K562 (cell line): ENCODE measurements at places on chromosomes 5 and 9. TPM values are rescaled to one million over a fixed set of nuclear protein-coding genes. Genes with fewer than 3 reads are reported as not detected.

DNA sequence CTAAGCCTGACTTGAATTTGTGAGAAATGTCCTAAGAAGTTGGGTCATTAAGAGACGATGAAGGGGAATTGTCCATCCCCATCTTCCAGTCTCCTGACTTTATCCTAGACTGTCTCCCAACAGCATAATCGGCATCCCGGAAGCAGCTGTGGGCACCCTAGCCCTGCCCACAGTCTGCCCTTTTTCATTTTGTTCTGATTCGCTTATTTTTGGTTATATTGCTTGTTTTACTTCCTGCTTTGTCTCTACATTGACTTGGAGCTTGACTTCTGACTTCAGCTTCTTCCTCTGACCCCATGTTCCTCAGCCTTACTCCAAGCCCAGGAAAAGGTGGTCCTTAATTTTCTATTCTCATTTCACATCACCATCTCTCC lies 41.8 kb downstream of the UGCG start:
- DNase-seq, result no peak

The G3BP1 gene
- 260 and 264 TPM in 2 replicates for total RNA-seq

The ATP6V0E1 gene
- total RNA-seq, result 94.1 and 95.9 TPM in 2 replicates

DNA sequence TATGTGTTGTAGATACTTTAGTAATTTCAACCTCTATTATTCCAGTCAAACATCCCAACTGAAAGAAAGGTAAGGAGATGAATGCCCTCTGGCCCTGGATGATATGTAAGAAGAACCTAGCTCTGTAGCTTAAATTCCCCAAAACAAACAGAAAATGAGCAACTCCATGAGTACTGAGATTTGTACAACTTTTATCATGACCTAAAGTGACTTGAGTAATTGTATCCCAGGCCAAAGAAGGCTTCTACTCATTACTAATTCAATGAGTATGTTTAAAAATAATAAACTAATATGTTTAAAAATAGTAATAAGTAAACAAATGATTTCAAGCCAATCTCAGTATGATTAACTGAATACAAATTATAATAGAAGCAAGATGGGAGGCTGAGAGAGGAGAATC lies 414.0 kb upstream of the ACTBL2 start:
- no peak for DNase-seq

The IRX1 gene
- not detected in 2 replicates for total RNA-seq

DNA sequence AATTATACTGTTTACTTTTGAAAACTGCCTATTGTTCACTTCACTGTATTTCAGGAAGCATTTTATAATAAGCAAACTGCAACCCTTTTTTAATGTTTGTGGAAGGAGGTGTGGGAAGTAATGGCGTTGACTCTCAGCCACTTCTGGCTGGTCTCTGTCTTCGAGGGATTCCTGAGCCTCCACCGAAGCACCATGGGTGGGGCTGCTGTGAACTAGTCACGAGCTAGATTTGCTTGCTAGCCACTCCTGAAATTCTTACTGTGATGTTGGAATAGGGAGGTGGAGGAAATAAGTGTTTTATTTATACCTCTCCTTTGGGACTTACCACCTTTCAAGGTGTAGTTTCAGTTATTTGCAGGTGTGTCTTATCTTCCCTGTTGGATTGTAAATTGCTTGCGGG lies 26.8 kb downstream of the PIP5K1B start:
- no peak for DNase-seq

The CDH12 gene
- total RNA-seq, result 0.89 and 1.4 TPM in 2 replicates

The LHFPL2 gene
- 6.6 TPM in 2 replicates for total RNA-seq

DNA sequence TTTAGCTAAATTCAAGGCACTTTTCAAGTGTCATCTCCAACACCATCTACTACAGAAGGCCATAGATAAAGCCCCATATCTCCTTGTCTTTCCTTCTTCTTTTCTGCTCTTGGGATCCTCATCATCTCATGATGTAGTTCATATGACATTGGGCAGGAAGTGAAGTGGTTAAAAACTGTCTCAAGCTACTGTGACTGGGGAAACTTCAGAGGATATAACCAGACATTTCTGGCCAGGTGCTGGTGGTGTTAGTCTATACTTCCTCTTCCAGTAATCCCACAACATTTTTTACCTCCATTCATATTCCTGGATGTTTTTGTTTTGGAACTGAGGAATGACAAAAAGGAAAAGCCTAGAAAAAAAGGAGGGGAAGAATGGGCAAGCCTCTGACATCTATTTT lies 188.7 kb downstream of the LURAP1L start:
- no peak for DNase-seq

GRCh38 chr9:4548811-4549725 lies 58.8 kb downstream of the SLC1A1 start:
- DNase-seq, result peak; percentile 5

DNA sequence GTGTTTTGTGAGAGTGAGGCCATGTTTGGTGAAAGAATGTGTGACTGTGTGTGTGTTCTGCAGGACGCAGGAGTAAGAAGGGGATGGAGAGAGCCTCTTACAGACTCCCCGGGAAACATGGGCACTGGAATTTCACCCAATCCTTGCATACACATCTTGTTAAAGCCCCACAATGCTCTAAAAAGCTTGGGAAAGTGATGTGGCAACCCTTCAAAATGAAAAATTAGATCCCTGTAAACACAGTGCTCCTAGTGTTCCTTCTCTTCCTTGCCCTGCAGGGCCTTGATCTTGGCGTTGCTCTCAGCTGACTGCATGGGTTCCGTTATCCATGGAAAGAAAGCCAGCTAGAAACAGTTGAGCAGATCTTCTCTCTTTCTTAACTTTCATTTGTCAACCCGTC lies 701.7 kb downstream of the SEMA5A start:
- no peak for DNase-seq

GRCh38 chr5:42876375-42876844 lies 64.7 kb upstream of the SELENOP start:
- peak; percentile 76 for DNase-seq

DNA sequence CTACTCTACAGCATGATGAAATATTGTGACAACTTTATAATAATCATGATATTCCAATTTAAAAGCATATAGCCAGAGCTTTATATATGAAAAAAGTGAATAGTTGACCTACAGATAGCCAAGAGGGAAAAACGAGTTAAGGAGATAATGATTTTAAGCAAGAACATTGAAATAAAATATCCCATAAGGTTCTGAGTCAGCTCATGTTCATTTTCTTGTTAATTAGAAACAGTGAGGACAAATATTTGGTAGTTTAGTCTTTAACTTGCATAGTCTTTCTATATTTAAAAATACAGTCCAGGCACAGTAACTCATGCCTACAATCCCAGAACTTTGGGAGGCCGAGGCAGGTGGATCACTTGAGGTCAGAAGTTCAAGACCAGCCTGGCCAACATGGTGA lies 55.8 kb upstream of the CDH6 start:
- no peak for DNase-seq

The ARID3C gene
- total RNA-seq, result not detected in 2 replicates

- no peak for DNase-seq
These were observed 787.4 kb upstream of the RGMB start for GRCh38 chr5:97986069-97986468.

DNA sequence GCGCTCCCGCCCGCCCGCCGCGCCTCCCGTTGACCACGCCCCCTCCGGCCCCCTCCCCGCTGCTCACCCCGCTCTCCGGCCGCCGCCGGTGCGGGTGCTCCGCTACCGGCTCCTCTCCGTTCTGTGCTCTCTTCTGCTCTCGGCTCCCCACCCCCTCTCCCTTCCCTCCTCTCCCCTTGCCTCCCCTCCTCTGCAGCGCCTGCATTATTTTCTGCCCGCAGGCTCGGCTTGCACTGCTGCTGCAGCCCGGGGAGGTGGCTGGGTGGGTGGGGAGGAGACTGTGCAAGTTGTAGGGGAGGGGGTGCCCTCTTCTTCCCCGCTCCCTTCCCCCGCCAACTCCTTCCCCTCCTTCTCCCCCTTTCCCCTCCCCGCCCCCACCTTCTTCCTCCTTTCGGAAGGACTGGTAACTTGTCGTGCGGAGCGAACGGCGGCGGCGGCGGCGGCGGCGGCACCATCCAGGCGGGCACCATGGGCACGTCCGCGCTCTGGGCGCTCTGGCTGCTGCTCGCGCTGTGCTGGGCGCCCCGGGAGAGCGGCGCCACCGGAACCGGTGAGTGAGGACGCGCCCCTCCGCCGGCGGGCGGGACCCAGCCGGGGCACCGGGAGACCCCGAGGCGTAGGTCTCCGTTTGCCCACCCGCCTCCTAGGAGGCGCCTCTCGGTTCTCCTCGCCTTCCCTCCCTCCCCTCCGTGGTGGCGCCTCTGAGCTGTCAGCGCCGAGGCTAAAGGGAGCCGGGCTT lies at the start of gene VLDLR:
Gene VLDLR (plus strand): TSS at position 66 of the 739 bp plus-strand sequence. CDS start 403 bp downstream, at position 469.
- peak; percentile 21 for DNase-seq

GRCh38 chr5:79774171-79774854 lies 84.7 kb downstream of the CMYA5 start:
- DNase-seq, result peak; percentile 37

- DNase-seq, result no peak
These were observed 456.9 kb downstream of the TMEM232 start for GRCh38 chr5:110269478-110270142.

GRCh38 chr9:109474170-109474569 lies 23.9 kb downstream of the PTPN3 start:
- no peak for DNase-seq

DNA sequence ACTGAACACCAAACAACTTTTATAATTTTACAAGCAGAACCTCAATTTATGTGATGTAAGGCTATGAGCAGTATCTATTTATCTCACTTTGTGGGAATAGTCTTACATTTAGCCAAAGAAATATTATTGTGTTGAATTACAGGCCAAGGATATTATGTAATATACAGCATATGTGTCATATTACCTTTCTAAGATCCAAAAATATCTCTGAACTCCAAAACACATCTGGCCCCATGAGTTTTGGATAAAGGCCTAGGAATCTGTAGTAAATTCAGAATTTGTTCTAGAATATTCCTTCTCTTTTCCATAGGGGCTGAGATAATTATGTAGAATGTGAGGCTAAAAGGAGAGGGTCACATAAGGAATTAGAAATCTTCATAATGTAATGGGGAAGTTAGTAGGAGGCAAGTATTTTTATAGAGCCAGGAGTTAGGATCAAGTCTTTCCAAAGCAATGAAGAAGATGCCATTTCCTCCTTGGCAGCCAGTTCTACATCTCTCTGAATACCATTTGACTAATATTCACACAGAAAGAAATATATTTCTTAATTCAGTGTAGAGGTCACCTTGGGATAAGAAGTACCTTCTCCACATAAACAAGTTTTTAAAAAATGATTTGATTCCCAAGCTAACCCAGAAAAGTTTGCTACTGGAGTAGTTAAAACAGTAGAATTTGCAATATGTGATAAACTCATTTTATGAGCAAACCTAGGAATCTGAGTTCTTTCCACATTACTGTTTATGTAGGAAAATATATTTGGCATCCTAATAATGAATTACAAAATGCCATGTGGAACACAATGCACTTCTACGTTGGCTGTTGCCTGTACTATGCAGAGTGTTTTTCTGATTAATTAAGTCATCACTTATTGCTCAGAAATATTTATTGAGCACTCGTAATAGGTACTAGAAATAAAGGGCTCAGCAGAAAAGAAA lies 20.3 kb upstream of the GRAMD2B start:
- no peak for DNase-seq

GRCh38 chr5:148248894-148249293 lies 10.6 kb downstream of the MARCOL start:
- DNase-seq, result no peak

GRCh38 chr9:83570359-83570758 lies 32.2 kb upstream of the FRMD3 start:
- DNase-seq, result no peak

DNA sequence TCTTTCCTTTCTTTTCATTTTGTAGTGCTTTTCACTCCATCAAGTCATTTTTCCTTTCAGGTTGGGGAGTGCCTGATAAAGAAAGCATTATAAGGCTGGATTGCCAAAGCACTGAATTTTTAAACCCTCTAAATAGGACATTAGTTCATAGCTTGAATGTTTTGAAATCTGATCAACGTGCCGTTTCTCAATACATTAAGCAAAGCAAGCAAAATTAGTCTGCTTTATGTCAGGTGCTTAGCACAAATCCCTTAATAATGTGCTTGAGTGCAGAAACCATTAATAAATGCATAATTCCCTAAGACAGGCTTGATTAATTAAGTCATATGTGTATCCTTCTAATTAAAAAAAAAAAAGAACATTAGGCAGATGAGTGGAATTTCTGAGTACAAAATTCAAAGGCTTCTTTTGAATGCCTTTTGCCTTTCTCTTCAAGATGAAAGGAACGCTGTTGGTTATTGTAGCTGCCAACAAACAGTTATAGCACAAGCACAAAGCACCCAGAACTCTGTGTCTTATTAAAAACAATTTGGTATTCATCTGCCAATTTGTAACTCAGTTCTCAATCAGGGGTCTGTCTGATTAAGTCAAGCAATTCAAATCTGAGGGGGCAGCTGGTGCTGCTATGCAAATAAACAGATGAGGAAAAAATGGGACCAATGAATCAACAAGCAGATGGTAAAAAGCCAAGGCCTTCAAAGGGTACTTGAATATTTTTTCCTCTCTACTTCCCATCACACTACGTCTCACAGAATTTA lies 233.7 kb downstream of the TLE1 start:
- no peak for DNase-seq
